ENCODE measurements at places on chromosomes 1 and 21. TPM values are rescaled to one million over a fixed set of nuclear protein-coding genes. Genes with fewer than 3 reads are reported as not detected.

DNA sequence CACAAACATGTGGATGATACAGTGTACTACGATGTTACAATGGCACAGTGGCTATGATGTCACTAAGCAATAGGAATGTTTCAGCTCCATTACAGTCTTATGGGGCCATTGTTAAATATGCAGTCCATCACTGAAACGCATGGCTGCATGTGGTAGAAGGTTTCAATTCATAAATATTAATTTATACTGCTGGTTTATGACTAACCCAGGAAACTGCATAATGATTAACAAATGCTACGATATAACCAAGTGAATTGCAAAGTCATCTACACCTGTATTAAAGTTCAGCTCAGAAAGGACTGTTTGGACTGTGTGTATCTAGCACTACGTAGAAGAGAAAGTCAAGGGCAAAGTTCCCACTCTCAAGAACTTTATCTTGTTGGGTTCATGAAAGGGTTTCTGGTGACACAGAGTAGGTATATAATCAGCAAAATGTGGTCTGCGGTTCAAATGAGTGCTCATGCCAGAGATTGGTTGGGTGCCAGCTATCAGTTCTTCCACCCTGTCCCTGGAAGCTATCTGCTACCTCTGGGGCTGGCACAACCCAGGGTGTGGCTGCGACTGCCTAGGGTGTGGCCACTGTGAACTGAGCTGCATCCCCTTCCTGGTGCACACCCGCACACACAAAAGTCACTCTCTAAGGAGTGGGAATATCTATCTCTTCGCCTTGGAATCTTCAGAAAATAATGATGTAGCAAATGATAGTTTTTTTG is 14.8 kb downstream of the MGST3 start:
- DNase-seq = peak; percentile 16

The EDN2 gene
- total RNA-seq = not detected

DNA sequence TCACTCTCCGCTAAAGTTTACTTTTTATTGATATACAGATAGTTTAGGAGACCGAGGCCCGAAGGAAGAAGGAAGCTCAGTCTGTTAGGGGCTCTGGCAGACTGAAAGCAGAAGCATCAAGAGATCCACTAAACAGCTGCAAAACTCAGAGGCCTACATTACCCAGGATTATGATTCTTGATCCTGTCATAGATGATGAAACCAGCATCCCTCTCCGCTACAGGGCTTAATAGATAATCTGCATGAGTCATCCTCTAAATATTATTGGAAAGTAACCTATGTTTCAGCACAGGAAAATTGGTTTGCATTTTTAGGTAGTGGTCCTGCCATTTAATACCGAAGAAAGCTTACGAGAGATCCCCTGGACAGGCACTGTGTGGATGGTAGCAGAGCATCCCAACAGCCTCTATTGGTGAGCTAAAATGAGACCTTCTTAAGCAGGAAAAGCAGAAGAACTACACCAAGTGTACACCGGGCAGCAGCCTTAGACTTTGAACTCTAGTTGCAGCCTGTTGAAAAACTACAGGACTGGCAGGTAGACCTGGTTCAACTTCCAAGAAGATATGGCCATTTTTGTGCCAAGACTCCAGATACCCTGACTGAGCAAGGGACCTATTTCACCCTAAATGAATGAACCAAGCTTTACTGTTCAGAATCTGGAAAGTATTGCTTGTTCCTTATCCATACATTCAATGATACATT is 6.8 kb downstream of the CASQ2 start:
- DNase-seq = no peak

- no peak for DNase-seq
Measured at GRCh38 chr1:63902844-63903589, 129.2 kb downstream of the ROR1 start.

DNA sequence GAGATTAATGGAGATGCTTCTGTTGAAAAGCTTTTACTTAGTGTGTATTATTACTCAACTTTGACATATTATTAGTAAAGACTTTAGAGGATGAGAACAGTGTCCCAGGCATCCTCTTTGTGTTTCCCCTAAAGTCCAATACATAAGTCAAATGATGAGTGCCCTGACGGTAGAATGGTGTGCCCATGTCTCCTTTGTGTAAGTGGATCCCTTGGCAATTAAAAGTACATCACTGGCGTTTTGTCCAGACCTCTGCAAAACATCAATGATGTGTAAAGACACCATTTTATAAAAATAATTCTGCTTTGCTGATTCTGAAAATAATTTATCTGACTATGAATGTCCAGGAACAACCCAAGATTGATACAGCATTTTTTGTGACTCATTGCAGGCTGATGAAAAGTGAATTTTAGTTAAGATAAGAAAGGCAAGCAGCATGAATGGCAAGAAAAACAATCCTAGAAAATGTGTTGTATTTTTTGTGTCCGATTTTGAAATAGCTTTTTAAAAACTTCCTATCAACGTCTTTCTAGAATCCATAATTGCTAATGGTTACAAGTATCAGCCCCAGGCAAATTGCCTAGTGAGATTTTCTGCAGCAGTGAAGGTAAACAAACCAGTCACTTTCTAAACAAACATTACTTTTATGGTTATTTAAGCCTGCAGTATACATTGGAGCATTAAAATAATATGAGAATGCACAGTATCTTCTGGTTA is 251.5 kb downstream of the PTPRC start:
- no peak for DNase-seq

The CLEC20A gene
- not detected for total RNA-seq

- DNase-seq = no peak
Measured at GRCh38 chr1:167538657-167539056, 14.9 kb downstream of the CREG1 start.

The FCRLB gene
- 1.0 TPM for total RNA-seq

- peak; percentile 47 for DNase-seq
Measured at GRCh38 chr1:207454046-207454964, at the start of gene CR2. Gene CR2 (plus strand): TSS chr1:207454328. CDS start chr1:207454419, 91 bp downstream.

- peak; percentile 47 for DNase-seq
Measured at GRCh38 chr1:18413541-18414305, 67.0 kb upstream of the KLHDC7A start.

The SLC2A5 gene
- not detected for total RNA-seq

The HRNR gene
- total RNA-seq = not detected

DNA sequence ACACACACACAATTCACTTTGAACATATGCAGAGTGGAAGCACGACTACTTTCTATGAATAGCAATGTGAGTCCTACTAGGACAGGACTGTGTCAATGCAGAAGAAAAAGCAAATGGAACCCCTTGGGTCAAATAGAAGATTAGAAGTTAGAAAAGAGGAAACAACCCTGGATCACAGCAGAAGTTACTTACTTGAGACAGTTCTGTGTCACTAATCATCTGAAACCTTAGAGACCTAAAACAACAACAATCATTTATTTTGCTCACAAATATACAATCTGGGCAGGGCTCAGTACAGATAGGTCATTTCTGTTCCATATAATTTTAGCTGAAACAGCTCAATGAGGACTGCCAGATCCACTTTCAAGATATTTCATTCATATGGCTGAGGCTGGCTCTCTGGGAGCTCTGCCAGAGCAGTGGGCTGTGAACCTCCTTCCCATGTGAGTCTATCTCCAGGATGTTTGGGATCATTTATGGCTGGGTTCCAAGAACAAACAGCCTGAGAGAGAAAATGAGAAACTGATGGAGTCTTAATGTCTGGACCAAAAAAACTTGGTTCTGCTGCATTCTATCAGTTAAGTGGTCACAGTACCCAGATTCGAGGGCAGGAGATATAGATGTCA is 42.5 kb upstream of the IL10 start:
- no peak for DNase-seq

The GLIS1 gene
- total RNA-seq = 0.39 TPM

The FBLIM1 gene
- 6.0 TPM for total RNA-seq

DNA sequence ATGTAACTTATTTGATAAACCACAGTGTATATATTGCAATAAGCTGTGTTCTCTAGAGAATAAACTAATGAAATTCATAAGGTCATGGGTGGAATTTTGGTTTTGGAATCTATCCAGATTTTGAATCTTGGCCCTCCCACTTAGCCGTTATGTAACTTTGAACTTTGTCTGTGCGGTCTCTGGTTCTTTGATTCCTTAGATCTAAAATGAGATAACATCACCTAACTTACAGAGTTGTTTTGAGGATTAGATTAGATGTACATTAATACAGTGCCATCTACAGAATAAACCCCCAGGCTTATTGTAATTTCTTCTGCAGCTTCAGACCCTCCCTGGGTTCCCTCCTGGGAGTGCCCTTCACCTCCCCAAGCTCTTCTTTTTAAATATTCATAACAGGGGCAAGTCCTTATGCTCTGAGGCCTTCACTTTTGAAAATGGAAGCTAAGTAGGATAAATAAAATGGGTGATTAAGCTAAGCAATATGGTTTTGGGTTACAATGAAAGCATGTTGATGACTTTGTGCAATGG is 124.3 kb downstream of the ATG4C start:
- DNase-seq = no peak
